T-helper 2 cell treated with Interferon-gamma antibody and Interleukin-4, amounts not matched to agents 100 ng/mL and 5 ng/mL, for 36 hours (primary cell): ENCODE measurements at places on chromosomes 16 and 17. TPM values are rescaled to one million over a fixed set of nuclear protein-coding genes. Genes with fewer than 3 reads are reported as not detected.

Gene GUCY2D
- total RNA-seq = 0.05 TPM in 1 of 2 replicates, not detected in the other

Gene ST6GALNAC1
- total RNA-seq = 1.1 and 2.0 TPM in 2 replicates

Gene HES7
- 0.55 and 0.61 TPM in 2 replicates for total RNA-seq

Gene ITGAX
- total RNA-seq = 41.7 and 42.7 TPM in 2 replicates

Gene CTRB2
- not detected in 2 replicates for total RNA-seq

Gene SSTR5
- total RNA-seq = not detected in 2 replicates

Gene WFIKKN1
- total RNA-seq = 0.75 and 0.77 TPM in 2 replicates

Gene NXN
- total RNA-seq = 0.52 and 1.0 TPM in 2 replicates

Gene OTOA
- 0.11 and 0.14 TPM in 2 replicates for total RNA-seq

Gene KRTAP2-3
- total RNA-seq = not detected in 2 replicates

Gene SLC6A4
- total RNA-seq = not detected in 2 replicates

Gene HAP1
- 0.36 TPM in 2 replicates for total RNA-seq

Gene KRT36
- not detected in 2 replicates for total RNA-seq

Gene CBFB
- total RNA-seq = 235 and 240 TPM in 2 replicates

Gene ARL6IP1
- 212 TPM in 2 replicates for total RNA-seq

Gene KCNG4
- total RNA-seq = not detected in 2 replicates

Gene KIAA0513
- 3.6 and 4.7 TPM in 2 replicates for total RNA-seq

Gene CES3
- 7.9 and 10.9 TPM in 2 replicates for total RNA-seq

Gene HSF4
- 39.3 and 43.9 TPM in 2 replicates for total RNA-seq

Gene CES2
- 35.6 and 38.3 TPM in 2 replicates for total RNA-seq

Gene EVI2A
- total RNA-seq = 32.0 and 34.1 TPM in 2 replicates

Gene TPSAB1
- not detected in 2 replicates for total RNA-seq

Gene RRAD
- total RNA-seq = 0.66 and 1.2 TPM in 2 replicates

Gene ADGRG3
- not detected in 2 replicates for total RNA-seq

Gene LITAFD
- not detected in 2 replicates for total RNA-seq

Gene CSF3
- total RNA-seq = not detected in 2 replicates

Gene PVALEF
- total RNA-seq = not detected in 2 replicates

Gene RTN4RL1
- total RNA-seq = 0.61 and 0.64 TPM in 2 replicates

Gene PRSS53
- 3.6 and 5.3 TPM in 2 replicates for total RNA-seq
